ENCODE measurements at places on chromosomes 7 and 10.

- DNase-seq, result no peak
These were observed 24.3 kb upstream of the DNAJB12 start for GRCh38 chr10:72379062-72379461.

- no peak for DNase-seq
These were observed 29.6 kb downstream of the FAM133B start for GRCh38 chr7:92560602-92561001.

GRCh38 chr7:41436139-41436538 is 266.8 kb downstream of the INHBA start:
- DNase-seq, result no peak

DNA sequence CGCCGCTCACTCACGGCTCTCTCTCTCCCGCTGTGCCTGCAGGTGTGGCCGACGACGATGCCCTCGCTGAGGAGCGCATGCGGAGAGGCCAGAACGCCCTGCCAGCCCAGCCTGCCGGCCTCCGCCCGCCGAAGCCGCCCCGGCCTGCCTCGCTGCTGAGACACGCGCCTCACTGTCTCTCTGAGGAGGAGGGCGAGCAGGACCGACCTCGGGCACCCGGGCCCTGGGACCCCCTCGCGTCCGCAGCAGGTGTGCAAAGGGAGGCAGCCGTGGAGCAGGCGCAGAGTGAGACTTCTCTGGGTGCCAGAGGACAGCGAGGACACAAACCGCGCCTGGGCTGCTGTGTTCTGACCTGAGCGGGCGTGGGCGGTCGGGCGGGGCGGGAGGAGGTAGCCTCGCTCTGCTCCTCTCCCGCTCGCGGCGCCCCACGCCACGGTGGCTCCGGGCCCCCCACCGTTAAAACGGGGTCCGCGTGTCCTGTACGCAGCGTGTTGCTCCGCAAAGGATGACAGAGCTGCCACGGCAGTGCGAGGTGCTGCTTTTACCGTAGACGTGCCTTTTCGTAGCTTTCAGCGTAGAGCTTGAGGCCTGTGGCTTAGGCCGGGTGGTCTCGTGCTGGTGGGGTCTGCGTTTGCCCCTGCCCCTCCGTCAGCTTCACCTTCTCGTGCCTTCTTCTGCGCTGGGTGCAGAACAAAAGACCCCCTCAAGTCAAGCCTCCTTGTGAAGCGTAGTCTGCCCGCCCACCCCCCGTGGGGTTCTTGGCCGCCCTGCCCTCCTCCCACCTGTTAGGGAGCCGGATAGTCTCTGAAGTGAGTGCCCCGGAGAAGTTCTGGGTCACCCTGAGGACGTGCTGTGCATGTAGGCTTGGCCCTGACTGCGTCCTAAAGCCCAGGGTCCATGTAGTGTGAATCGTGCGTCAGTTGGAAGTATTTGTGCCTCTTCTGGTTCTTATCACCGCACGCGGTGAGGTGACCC is 73.2 kb downstream of the DNAJB6 start:
- no peak for DNase-seq

DNA sequence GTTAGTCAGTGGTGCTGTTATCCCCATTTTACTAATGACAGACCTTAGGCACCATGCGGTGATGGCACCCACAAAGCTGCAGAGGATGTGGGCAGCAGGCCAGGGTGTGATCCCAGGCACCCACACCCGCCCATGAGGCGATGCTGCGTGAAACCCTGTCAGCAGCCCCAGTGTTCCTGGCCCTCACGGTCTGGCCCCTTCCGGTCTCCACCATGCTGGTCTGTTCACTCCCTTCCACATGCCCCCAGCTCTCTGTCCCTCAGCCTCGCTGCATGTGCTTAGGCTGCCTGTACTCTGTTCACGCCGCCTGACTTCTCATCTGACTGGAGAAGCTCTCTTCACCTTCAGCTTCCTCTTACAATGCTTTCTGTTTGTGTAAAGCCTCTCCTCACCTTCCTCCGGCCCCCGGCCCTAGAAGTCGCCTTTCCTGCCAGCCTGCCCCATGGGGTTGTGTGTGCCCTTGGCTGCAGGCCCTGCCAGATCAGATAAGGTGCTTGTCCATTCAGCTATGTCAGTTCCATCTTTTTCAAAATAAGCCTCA is 17.6 kb upstream of the ORAI2 start:
- DNase-seq, result peak; percentile 70

- DNase-seq, result peak; percentile 75
These were observed 7.2 kb upstream of the ADAM22 start for GRCh38 chr7:87926581-87927461.

DNA sequence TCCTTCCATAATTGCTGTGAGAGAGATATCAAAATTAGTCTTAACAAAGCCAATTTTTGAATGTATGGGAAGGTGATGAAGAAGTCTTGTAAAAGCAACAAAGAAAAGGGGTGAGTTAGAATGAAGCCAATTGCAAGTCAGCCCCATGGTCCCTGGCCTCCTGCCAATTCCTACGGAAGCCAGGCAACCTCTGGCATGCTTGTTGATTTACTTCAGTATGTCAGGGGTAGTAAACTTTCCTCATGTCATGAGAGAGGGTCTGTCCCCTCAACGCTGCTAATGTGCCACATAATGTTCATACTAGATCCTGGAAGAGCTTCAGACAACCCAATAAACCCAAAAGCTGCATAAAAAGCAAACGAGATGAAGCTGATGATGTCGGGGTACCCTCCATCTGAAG is 159.1 kb upstream of the YAE1 start:
- no peak for DNase-seq

DNA sequence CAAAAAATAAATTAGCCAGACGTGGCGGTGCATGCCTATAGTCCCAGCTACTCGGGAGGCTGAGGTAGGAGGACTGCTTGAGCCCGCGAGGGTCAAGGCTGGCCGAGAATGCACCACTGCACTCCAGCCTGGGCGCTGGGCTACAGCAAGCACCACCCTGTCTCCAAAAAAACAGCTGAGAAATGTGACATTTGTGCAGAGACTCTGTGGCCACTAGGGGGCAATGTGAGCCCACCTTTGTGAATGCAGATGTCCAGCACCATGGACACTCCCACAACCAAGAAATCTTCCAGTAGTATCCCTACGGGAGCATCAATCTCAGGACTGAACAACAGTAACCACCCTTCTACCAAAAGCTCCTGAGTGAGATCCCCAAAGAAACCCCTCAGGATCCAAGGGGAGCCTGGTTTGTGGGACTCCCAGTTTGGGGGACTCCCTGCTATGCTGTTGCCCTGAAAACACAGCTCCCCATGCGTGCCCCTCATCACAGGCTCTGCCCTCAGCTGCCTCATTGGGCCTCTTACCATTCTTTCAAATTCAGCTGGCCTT is 6.2 kb upstream of the AHCYL2 start:
- DNase-seq, result peak; percentile 47

DNA sequence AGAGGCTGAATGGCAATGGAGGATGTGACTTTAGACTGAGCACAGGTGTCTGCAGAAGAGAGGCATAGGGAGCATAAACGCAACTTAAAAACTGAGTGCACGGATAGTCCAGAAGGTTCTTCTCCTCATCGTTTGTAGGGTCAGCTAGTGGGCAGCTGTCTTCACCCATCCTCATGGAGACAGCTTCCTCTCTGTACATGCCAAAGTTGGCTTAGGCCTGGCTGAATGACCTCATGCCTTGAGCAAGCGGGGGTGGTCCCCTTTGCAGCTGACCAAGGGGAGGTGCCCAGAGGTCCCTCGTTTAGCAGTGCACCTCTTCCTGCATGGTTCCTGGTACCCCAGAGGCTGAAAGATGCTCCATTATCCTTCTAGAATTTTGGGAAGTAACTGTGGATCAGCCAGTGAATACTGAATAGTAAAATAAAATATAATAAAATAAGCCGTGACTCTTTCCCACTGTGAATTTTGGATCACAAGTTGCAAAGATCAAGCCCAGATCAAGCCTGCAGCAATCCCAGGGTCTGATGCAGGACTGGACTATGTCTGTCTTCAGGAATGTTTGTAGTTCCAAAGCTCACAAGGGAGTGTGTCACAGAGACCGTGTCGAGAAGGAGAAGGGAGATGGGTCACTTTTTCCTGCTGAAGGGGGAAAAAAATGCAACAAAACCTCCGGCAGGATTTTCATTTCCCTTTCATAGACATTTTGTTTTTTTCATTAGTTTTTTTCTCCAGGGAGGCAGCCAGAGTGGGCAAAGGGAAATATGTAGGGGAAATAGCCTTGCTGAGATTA is 295.3 kb upstream of the MKI67 start:
- DNase-seq, result no peak
